Mesendoderm (in vitro differentiated cells): ENCODE measurements at places on chromosomes 16 and 17.

DNA sequence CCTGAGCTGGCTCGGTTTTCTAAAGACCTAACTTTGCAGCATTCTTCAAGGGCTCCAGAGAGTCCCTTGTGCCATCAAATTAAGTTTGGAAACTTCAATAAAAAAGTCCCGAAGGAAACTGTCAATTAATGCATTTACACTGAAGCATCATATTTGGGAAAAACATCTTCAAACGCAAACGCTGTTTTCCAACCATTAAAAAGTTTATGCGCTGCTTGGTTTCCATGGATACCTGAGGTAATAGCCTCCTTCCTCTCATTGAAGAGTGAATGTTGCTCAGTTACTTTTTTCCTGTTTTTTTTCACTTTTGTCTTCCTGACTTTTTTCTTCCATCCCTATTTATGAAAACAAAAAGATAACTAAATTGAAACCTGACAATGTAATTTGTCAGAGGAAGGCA, 399.1 kb downstream of the MAF start:
- H3K4me3 ChIP-seq: no peak overlapping the region
- H3K27ac ChIP-seq: no peak overlapping the region
- H3K27me3 ChIP-seq: no peaks in the 10 kb centered on the region
- no peaks in the 10 kb centered on the region for H3K4me1 ChIP-seq
- DNase-seq: no peak

DNA sequence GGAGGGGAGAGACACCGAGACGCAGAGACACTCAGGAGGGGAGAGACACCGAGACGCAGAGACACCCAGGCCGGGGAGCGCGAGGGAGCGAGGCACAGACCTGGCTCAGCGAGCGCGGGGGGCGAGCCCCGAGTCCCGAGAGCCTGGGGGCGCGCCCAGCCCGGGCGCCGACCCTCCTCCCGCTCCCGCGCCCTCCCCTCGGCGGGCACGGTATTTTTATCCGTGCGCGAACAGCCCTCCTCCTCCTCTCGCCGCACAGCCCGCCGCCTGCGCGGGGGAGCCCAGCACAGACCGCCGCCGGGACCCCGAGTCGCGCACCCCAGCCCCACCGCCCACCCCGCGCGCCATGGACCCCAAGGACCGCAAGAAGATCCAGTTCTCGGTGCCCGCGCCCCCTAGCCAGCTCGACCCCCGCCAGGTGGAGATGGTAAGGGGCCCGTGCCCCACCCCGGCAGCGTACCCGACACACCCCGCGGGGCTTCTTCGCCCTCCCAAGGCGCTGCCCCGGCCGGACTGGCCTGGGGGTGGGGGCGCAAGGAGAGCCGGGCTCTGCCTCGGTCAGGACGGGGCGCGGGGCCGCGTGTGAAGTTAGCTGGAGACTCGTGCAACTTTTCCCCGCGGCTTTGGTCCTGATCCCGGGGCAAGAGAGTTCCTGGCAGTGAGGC, 427 bp downstream of the PPP1R1B start:
- H3K27ac ChIP-seq: no peak overlapping the region
- no peaks in the 10 kb centered on the region for H3K36me3 ChIP-seq
- DNase-seq: no peak
- H3K4me3 ChIP-seq: peak overlapping the region; percentile 19
- peaks cover 7% of the 10 kb centered on the region for H3K4me1 ChIP-seq

DNA sequence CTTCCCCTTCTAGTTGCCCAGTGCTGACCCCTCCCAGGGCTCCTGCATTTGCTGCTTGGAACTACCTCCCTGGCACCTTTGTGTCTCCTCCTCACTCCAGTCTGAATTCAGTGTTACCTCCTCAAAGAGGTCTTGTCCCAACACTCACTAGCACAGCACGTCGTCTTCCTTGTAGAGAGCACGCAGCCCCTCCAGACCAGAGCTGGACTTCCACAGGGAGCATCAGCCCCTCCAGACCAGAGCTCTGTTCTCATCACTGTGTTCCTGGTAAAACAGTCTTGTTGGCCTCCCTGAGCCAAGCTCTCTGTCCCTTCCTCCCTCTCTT, 27.8 kb upstream of the MGAT5B start:
- H3K27ac ChIP-seq: no peak overlapping the region
- no peaks in the 10 kb centered on the region for H3K4me1 ChIP-seq
- H3K27me3 ChIP-seq: no peaks in the 10 kb centered on the region
- H3K4me3 ChIP-seq: no peak overlapping the region

- no peaks in the 10 kb centered on the region for H3K36me3 ChIP-seq
- H3K4me1 ChIP-seq: no peaks in the 10 kb centered on the region
Observed at GRCh38 chr16:88442383-88442726, 10.7 kb upstream of the ZFPM1 start.

GRCh38 chr17:64218066-64218465, 45.0 kb downstream of the TEX2 start:
- peaks cover 4% of the 10 kb centered on the region for H3K4me1 ChIP-seq
- H3K4me3 ChIP-seq: no peak overlapping the region
- no peak for DNase-seq
- H3K27ac ChIP-seq: no peak overlapping the region
- H3K27me3 ChIP-seq: no peaks in the 10 kb centered on the region
- H3K36me3 ChIP-seq: no peaks in the 10 kb centered on the region

DNA sequence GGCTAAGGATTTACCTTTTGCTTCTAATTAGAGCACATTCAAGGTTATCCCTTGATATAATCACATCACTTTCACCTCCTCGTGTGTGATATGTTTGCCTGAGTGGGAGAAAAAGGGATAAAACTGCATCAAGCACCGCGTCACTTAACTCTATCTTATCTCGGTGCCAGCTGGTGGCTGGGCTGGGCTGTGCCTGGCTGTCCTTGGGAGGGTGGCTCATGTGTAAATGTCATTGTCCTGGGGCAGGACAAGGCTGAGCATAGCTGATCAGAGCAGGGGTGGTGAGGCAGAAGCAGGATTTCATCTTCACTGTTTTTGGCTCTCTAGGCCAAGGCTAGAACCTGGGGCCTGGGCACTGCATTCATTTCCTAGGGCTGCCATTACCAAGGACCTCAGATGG, 105.3 kb downstream of the RAP1GAP2 start:
- peaks cover 2% of the 10 kb centered on the region for H3K4me1 ChIP-seq
- H3K36me3 ChIP-seq: no peaks in the 10 kb centered on the region
- DNase-seq: peak; percentile 45
- H3K4me3 ChIP-seq: no peak overlapping the region
- no peak overlapping the region for H3K27ac ChIP-seq

DNA sequence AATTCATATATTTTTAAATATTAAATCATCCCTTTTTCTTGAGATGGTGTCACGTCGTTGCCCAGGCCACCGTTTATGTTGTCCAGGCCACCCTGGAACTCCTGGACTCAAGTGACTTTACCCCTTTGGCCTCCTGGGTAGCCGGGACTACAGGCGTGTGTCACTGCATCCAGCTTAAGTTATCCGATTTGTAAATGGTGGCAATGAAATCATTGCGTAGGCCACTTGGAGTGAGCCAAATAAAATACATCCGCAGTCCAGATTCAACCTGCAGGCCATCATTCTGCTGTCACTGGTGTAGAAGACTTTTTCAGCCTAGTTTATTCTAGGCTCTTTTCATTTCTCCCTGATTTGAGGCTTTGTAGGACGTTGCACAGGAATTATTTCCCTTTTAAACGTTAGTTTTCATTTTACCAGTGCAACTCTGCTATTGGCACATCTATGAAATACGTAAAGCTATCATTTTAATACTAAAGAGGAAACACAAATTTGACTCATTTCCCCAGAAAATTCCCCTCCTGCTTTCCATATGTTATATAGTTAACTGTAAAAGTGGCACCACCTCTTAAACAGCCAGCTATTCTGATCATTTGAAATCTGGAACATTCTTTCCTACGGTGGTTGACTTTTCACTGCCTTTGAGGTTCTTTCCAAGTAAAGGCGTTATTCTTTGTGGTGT, 449.8 kb downstream of the MAF start:
- H3K4me3 ChIP-seq: no peak overlapping the region
- no peak overlapping the region for H3K27ac ChIP-seq
- DNase-seq: no peak
- no peaks in the 10 kb centered on the region for H3K27me3 ChIP-seq
- H3K4me1 ChIP-seq: no peaks in the 10 kb centered on the region

- no peak overlapping the region for H3K27ac ChIP-seq
- no peaks in the 10 kb centered on the region for H3K27me3 ChIP-seq
- H3K4me3 ChIP-seq: no peak overlapping the region
- H3K36me3 ChIP-seq: no peaks in the 10 kb centered on the region
- H3K4me1 ChIP-seq: no peaks in the 10 kb centered on the region
- peak; percentile 41 for DNase-seq
Observed at GRCh38 chr17:61002316-61002736, 324.7 kb downstream of the BCAS3 start.

DNA sequence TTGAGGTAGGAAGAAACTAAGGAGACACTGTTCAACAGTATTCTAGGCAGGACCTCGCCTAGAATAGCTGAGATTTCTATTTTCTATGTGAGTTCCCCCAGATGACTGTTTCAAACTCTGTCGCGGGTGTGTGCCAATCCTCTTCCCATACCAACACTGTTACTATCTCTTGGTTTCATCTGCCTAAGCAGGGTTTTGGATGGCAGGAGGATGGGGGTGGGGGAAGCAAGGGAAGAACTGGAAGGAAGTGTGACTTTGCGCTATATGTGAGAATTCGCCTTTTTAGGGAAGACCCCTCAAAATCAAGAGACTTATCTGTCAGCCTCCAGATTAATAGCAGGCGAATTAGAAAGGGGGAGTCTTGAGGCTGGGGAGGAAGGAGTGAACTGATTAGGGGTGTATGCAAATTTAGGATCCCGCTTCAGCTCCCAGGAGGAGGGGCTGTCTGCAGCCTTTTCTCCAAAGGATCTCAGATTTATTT, 521 bp upstream of the G6PC3 start:
- H3K4me1 ChIP-seq: peaks cover 2% of the 10 kb centered on the region

DNA sequence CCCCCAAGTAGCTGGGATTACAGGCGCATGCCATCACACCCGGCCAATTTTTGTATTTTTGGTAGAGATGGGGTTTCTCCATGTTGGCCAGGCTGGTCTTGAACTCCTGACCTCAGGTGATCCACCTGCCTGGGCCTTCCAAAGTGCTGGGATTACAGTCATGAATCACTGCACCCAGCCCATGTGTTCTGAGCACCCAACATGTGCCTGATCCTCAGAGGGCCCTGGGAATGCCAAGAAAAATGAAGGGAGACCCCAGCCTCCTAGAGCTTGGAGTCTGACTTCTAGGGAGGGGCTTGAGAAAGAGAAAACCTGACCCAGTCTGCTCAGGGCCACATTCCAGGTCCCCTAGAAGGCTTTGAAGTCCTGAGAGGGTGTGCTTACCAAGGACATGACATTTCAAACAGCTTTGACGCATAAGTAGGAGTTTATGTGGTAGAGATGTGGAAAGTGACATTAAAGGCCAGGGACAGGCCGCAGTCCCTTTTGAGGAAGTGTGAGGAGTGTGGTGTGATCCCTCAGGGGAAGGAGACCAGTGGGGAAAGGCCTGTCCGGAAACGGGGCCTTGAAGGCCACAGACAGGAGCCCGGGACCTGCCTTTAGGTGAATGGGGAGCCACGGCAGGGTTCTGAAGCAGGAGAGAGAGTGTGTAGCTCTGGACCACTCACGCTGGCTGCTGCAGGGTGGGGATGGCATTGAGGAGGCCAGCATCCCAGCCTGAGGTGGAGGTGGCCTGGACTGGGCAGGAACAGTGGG, 1.1 kb upstream of the CCL22 start:
- no peak overlapping the region for H3K4me3 ChIP-seq
- DNase-seq: no peak
- no peak overlapping the region for H3K27ac ChIP-seq
- no peaks in the 10 kb centered on the region for H3K36me3 ChIP-seq

DNA sequence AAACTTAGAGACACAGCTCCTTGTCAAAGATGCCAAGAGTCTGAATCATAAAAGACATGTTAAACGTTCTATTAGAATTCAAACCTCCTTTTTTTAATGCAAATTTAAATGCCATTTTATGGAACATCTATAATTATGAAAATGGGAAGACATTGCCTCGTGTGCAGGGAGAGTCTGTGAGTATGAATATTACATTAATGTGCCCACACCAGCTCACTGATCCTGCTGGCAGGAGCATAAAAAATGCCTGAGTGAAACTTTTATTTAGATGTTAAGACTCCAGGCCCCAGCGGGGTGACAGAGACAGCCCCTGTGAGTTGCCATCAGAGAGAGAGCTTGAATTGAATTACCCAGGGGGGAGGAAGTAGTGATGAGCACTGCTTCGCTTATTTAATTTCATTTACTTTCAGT, 84.8 kb downstream of the SNX11 start:
- DNase-seq: no peak
- H3K27ac ChIP-seq: no peak overlapping the region
- peaks cover 4% of the 10 kb centered on the region for H3K4me1 ChIP-seq
- H3K36me3 ChIP-seq: no peaks in the 10 kb centered on the region

- H3K4me3 ChIP-seq: no peak overlapping the region
- no peaks in the 10 kb centered on the region for H3K4me1 ChIP-seq
- H3K36me3 ChIP-seq: no peaks in the 10 kb centered on the region
- H3K27me3 ChIP-seq: no peaks in the 10 kb centered on the region
- DNase-seq: peak; percentile 16
Observed at GRCh38 chr16:79077346-79077745, 523.2 kb downstream of the MAF start.

- H3K4me3 ChIP-seq: no peak overlapping the region
- peak; percentile 64 for DNase-seq
- no peaks in the 10 kb centered on the region for H3K36me3 ChIP-seq
- no peak overlapping the region for H3K27ac ChIP-seq
Observed at GRCh38 chr17:32769846-32770245, 107.1 kb downstream of the MYO1D start.

- H3K27me3 ChIP-seq: no peaks in the 10 kb centered on the region
- DNase-seq: peak; percentile 69
- H3K4me1 ChIP-seq: no peaks in the 10 kb centered on the region
Observed at GRCh38 chr17:76523084-76524037, 14.1 kb downstream of the CYGB start.

DNA sequence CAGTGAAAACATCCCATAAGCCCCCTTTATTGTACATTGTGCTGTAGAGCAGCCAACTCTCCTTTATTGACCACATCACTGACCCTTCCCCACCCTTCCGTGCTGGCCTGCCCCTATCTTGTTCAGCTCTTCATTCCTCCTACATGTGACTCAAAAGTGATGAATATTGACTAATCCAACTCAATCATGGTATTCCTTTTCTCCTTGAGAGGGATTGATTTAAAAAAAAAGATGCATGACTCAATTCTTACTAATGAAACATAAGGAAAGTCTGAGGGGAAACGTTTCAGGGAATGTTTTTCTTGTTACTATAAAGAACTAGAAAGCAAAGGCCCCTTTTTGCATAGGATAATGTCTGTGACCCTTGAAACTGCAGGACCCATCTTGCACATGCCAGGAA, 125.2 kb upstream of the SOX9 start:
- no peaks in the 10 kb centered on the region for H3K36me3 ChIP-seq
- no peaks in the 10 kb centered on the region for H3K4me1 ChIP-seq
- H3K4me3 ChIP-seq: no peak overlapping the region

GRCh38 chr16:73231379-73231778, 183.5 kb upstream of the ZFHX3 start:
- no peaks in the 10 kb centered on the region for H3K36me3 ChIP-seq
- no peak overlapping the region for H3K4me3 ChIP-seq
- DNase-seq: peak; percentile 78
- H3K27me3 ChIP-seq: no peaks in the 10 kb centered on the region
- H3K27ac ChIP-seq: peak overlapping the region; percentile 51

- H3K4me3 ChIP-seq: no peak overlapping the region
- H3K4me1 ChIP-seq: no peaks in the 10 kb centered on the region
- H3K27me3 ChIP-seq: no peaks in the 10 kb centered on the region
- DNase-seq: no peak
Observed at GRCh38 chr17:70995997-70996396, 826.7 kb downstream of the KCNJ2 start.

GRCh38 chr17:48579471-48579759, 1.3 kb upstream of the HOXB4 start:
- no peaks in the 10 kb centered on the region for H3K36me3 ChIP-seq
- no peak for DNase-seq
- H3K4me3 ChIP-seq: no peak overlapping the region
- H3K27me3 ChIP-seq: peaks cover 91% of the 10 kb centered on the region
- H3K4me1 ChIP-seq: peaks cover 1% of the 10 kb centered on the region
